ENCODE measurements at places on chromosomes 5 and 9. TPM values are rescaled to one million over a fixed set of nuclear protein-coding genes. Genes with fewer than 3 reads are reported as not detected.
A peak's percentile ranks its signal among the peaks of the same experiment; 100 is the strongest.

- H3K27me3 ChIP-seq, result no peaks in the 10 kb centered on the region
- peak overlapping the region; percentile 92 for H3K4me3 ChIP-seq
- no peaks in the 10 kb centered on the region for H3K36me3 ChIP-seq
- H3K4me1 ChIP-seq, result peaks cover 45% of the 10 kb centered on the region
- DNase-seq, result peak; percentile 79
These were observed 1.1 kb downstream of the KIF2A start for GRCh38 chr5:62306896-62307689.

GRCh38 chr5:110040178-110040577, 350.5 kb downstream of the MAN2A1 start:
- H3K27ac ChIP-seq, result no peak overlapping the region
- H3K27me3 ChIP-seq, result no peaks in the 10 kb centered on the region
- no peaks in the 10 kb centered on the region for H3K36me3 ChIP-seq
- H3K4me3 ChIP-seq, result no peak overlapping the region

ADAMTS6 gene
- 5.2 TPM for total RNA-seq

DNA sequence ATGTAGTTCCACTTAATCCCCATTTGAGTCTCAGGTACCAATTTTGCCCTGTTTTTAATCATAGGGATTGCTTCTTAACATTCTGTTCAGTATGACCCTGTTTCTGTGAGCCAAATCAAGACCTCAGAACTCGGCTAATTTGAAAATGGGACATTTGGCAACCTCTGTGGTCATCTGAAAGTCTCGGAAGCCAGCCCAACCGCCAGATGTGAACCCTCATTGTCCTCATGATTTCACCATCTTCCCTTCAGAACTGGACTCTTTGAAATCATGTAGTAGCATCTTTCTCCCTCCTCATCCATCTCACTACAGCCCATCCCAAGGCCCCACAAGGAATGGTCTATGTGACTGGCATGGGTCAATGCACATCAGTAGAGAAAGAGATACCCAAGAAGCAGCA, 88.9 kb downstream of the S1PR3 start:
- no peaks in the 10 kb centered on the region for H3K4me1 ChIP-seq
- DNase-seq, result peak; percentile 42
- H3K27me3 ChIP-seq, result no peaks in the 10 kb centered on the region
- H3K27ac ChIP-seq, result peak overlapping the region; percentile 63
- H3K36me3 ChIP-seq, result no peaks in the 10 kb centered on the region

DNA sequence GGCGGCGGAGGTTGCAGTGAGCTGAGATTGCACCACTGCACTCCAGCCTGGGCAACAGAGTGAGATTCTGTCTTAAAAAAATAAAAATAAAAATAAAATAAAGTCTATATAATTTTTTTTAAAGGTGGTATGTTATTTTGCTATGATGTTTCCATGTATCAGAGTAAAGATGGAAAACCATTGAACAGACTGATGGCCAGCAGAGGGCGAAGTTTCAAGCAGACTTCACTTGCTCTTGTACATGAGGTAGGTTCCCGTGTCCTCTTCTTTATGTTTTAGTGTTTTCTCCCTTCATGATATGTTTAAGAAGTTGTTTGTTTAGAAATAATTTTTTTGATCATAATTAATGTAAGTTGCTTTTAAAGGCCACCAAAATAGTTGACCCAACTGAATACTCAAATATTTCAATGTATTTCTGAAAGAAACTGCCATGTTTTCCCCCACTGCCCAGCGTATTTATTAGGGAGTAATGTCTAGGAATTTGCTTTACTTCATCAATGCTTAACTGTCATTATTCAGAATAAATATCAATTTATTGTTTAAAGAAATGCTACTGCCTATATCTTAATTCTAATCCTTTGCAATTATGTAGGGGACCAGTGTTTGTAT, 146.4 kb downstream of the HACD4 start:
- H3K4me3 ChIP-seq, result no peak overlapping the region
- no peaks in the 10 kb centered on the region for H3K27me3 ChIP-seq
- no peaks in the 10 kb centered on the region for H3K4me1 ChIP-seq
- no peaks in the 10 kb centered on the region for H3K36me3 ChIP-seq

Measured in stomach (tissue), 19 donors.